MG63 (cell line): ENCODE measurements at places on chromosomes 7 and 10. TPM values are rescaled to one million over a fixed set of nuclear protein-coding genes. Genes with fewer than 3 reads are reported as not detected.

- no peak for DNase-seq
Measured at GRCh38 chr10:60974463-60975149, 30.6 kb upstream of the RHOBTB1 start.

GRCh38 chr10:33573606-33574005 is 239.1 kb upstream of the NRP1 start:
- no peak for DNase-seq

Gene C7orf33
- total RNA-seq: not detected in 2 replicates

- no peak for DNase-seq
Measured at GRCh38 chr7:112665709-112666108, 124.5 kb downstream of the TMEM168 start.

- DNase-seq: no peak
Measured at GRCh38 chr10:9010931-9011670, 956.6 kb downstream of the GATA3 start.

DNA sequence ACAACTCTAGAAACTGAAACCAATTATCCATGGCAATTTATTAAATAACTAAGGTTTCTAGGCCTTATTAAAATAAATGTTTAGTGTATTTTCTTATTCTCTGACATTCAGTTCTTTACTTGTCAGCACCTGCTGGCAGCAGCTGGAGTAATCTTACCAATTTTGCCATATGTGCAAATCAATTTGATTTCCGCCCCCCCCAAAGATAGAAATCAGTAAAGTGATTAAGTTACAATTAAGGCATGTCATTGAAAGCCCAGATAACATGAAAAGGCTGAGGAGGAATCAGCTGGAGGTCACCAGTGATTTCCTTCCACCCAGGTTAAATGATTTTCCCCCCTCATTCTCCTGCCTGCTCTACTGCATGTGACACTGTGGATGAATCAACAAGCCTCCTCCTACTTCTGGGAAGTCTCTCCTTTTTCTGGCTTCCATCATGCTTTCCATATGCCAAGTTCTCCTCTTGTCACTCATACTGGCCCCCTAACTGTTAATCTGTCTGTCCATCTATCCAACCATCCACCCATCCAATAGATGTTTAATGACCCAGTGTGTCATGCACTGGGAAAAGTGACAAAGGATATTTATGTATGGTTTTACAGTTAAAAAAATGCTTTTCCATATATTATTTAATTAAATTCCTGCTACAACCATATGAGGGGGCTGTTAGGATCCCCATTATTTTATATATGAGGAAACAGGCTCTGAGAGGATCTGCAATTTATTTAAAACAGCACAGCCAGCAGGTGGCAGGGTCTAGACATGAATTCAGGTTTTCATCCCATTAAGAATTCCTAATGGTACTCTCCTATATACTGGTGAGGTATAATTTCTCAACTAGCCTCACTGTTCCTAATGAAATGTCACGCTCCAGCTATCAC is 116.5 kb downstream of the ATXN7L1 start:
- DNase-seq: peak; percentile 37

DNA sequence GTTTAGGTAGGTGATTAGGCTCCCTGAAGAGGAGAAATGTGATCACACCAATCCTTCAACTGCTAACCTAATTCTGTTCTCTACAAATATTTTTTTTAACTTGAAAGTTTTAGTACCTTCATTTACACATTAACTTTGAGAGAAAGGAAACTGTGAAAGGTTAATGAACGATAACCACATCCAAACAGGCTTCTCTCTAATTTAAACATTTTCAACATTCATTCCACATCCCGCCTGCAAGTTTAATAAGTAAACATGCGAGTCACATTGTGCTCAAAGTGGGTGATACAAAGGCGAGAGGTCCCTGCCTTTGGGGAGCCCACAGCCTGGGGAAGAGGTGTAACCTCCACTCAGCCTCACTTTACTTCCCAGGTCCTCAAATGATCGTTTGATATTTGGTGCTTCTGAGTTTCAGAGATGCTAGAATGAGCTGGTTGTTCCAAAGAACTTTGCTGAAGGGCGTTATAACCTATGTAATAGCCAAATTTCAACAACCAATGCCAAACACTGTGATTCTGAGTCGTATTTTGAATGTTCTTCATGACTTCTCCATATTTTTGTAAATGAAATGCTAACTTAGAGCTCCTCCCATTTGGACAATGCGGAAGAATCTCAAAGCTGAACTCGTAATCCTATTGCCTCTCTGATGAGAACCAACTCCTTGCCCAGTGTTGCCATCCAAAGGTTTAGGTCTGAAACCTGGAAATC is 47.5 kb downstream of the DENND2A start:
- no peak for DNase-seq

DNA sequence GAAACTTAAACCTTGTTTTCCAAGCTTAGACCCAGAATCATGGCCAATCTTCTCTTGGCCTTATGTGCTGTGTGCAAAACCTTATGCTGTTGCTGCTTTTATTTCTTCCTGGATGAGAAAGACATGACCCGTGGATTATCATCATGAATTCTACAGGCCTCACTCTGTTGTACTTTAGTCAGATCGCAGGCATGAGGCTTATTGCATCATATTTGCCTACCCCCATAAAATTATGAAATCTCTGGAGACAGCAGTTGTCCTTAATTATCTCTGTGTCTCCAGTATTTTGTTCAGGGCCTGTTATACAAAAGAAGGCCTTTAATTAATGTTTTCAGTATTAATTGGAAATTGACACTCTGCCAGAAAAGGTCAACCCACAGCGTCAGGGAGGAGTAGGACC is 71.6 kb downstream of the PLCE1 start:
- DNase-seq: no peak

Gene ADCY1
- 0.66 and 3.9 TPM in 2 replicates for total RNA-seq

DNA sequence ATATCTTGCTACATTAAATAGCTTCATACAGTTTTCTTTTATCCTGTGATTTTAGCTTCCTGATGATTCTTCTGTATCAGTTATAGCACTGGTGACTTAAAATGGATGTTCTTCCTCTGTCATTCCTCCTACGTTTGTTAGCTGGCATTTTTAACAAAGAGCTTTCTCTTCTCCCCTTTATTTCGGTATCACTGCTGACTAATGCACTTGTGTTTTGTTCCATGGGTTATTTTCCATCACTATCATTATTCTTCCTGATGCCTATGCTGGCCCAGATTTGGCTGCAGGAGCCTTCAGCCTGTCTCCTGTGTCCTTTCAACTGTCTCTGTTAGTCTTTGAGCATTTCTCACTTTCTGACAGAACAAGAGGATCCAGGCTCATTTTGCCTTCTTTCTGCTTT is 13.1 kb downstream of the BMS1 start:
- DNase-seq: no peak

Gene C7orf57
- total RNA-seq: 0.23 TPM in 1 of 2 replicates, not detected in the other

GRCh38 chr10:97921581-97922021 is 72.0 kb downstream of the GOLGA7B start:
- DNase-seq: peak; percentile 71

DNA sequence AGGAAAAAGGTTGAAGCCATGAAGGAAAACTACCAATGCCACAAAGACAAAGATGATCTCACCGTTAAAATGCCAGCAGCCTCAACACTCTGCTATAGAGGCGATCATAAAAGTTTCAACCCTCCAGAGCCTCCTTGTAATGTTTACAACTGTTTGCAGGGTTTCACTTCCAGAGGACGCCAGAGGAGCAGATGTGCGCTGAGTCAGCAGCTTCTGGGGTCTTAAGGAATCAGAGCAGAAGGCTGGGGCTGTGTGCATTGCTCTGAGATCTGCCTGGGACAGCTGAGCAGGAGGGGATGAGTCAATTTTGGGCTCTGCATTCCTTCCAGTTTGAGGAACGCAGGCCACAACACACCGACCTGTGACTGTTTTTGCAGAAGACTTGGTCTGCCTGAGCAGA is 98.3 kb downstream of the TMEM130 start:
- peak; percentile 78 for DNase-seq

DNA sequence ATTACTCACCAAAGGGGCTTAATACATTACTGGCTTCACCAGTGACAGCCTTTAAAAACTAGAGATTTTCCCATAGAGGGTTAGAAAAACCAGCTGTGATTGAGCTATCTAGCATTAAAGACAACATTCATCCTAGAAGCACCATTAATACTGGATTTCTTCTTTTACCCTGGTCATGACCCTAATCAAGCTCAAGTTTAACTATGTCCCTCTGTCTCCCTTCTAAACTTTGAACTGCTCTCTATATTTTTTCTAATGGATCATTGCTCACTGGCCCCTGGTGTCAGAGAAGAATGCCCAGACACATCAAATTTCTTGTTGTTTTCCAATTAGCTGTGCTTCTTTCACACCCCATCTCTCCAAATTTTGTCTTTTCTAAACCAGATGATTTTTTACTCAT is 1101.3 kb downstream of the XPNPEP1 start:
- no peak for DNase-seq

Gene ZCCHC24
- 17.8 and 20.5 TPM in 2 replicates for total RNA-seq

DNA sequence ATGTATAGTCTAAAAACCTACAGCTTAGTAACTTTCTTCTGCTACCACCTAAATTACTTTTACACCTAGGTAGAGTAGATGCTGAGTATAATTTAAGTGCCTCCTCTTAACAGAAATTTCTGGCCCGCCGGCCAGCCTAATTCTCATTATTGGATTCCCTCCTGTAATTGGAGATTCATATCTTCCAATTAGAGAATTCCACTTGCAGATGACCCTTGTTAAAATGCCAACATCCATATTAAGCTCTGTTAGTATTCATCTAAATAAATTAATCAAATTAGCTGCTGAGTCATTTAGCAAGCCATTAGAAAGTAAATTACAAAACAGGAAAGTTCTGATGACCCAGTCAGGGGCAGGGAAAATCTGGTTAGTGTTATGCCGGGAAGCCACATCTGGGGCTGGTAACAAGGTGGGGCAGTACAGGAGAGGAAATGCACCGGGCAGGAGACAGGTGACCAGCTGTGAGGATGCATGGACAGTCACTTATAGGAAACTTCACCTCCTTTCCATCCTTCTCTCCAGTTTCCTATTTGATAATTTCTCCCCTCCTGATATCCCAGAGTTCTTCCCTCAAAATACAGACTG is 82.8 kb downstream of the ORC5 start:
- no peak for DNase-seq

Gene TMEM176B
- total RNA-seq: 0.23 TPM in 1 of 2 replicates, not detected in the other

Gene ACBD7
- 1.5 and 3.9 TPM in 2 replicates for total RNA-seq

Gene RET
- total RNA-seq: not detected in 2 replicates

Gene KIF11
- total RNA-seq: 19.5 and 26.3 TPM in 2 replicates
